NCI-H2029 (cell line): ENCODE measurements at places on chromosomes 4 and X.

DNA sequence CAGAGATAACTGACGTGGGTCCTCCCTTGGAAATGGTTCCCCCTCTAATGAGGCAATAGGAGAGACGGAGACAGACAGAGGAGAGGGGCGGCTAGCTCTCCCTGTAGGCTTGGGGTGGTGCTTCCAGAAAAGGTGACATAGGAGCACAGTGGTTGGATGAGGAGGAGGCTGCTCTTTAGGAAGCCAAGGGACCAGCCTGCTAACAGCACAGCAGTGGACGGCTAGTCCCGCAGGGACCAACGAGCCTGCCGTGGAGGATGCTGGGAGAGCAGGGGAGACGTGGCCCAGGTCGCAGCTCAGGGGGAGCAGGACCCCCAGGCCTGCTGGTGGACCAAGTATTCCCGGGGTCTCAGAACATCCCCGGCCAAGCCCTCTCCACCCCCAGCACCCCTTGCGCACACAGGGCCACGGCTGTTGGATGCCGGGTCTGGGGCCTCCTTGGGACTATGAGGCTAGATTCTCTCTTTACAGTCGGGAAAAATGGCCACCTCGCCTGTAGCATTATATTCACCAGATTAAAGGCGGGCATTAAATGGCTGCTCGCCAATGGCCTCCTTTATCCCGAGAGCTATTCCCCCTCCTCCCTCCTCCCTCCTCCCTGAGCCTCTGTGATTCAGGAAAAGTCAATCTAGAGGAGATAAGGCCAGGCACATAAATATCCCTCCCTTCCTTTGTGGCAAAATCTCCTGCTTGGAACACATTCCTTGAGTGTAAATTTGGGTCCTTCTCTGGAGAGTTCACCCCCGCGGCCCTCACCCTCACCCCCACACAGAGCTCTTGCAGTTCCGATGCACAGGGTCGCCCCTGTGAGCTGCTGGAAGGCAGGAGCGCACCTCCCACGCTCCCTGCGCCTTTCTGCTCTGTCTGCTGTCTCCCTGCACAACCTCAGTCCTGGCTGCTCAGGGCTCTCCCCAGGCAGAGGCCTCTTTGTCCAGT, 30.5 kb upstream of the NSG1 start:
- no peak for DNase-seq

GRCh38 chrX:103376979-103377324, 614 bp downstream of the BEX3 start:
- peak; percentile 25 for DNase-seq

GRCh38 chrX:141904262-141904661, 568 bp downstream of the MAGEC1 start:
- no peak for DNase-seq

GRCh38 chr4:144705601-144706590, 59.9 kb downstream of the HHIP start:
- no peak for DNase-seq

DNA sequence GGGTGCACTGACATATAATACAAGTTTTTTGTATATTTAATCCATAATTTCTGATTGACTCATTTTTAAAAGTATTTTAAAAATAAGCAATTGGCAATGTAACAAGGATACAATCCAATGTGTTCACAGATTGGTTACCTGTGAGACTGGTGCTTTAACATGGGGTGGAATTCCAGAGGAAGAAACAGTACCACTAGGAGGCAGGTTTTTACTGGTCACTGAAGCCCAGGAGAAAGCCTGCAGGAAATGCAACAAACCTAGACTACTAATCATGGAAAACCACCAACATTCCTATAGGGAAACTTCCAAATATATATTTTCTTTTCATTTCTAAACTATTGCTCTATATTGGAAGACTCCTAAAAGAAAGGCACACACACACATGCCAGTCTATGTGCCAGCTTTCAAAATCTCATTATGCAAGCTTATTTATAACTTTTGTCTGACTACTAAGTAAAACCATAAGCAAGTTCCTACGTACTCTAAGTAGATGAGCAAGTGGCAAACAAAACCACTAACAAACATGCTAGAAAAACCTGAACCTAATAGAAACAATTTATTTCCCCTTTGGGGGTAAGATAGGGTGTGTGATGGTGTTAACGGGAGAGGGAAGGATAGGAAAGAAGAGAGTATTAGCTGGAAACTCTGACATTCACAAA, 19.2 kb downstream of the G3BP2 start:
- DNase-seq = peak; percentile 4

DNA sequence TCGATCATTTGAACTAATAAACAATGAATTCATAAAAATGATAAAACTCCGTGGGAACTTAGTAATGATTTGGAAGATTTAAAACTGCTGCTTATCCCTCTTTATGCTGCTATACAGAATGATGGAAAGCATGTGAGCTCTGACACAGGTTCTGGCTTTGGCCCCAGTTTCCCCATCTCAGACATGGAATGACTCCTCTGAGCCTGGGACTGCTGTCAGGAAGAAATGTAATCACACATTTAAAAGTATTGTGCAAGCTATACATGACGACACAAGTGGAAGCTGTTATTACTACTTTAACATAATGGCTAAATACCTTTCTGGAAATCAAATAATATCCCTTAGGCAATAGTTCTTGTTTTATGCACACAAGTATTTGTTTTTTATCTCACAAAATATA, 161.7 kb downstream of the DCHS2 start:
- no peak for DNase-seq

GRCh38 chr4:94649381-94650133, 108.2 kb upstream of the BMPR1B start:
- no peak for DNase-seq

- DNase-seq = no peak
Observed at GRCh38 chrX:56366901-56367300, 134.7 kb downstream of the KLF8 start.

DNA sequence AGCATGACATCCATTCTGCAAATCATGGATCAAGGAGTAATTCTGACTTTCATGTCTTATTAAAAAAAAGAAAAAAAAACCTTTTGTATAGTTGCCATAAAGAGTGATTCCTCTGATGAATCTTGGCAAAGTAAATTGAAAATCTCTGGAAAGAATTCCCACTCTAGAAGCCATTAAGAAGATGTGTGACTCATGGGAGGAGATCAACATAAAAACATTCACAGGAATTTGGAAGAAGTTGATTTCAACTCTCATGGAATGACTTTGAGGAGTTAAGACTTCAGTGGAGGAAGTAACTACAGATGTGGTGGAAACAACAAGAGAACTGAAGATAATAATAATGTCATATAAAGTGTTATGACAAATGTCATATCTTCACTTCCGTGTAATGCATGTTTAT, 204.2 kb downstream of the PABPC4L start:
- no peak for DNase-seq

DNA sequence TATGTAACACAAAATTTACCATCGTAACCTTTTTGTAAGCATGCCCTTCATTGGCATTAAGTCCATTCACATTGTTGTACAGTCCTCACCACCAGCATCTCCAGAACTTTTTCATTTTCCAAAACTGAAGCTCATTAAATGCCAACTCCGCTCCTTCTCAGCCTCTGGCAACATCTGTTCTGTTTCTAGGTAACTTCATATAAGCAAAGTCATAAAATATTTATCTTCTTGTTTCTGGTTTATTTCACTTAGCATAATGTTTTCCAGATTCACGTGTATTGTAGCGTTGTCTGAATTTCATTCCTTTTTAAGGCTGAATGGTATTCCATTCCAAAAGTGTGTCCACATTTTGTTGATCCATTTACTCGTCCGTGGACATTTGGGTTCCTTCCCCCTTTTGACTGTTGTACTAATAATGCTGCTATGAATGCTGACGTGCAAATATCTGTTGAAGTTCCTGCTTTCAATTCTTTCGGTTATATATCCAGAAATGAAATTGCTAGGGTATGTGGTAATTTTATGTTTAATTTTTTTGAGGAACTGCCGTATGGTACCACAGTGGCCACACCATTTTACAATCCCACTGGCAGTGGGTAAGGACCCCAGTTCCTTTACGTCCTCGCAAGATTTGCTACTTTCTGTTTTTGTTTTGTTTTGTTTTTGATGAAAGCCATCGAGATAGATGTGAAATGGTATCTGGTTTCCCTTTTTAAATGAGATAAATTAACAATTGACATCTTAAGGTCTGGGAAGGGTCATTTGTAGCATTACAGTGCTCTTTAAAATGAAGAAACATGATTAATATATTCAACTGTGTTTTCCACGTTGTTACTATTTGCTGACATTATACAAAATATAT, 63.4 kb downstream of the PTTG2 start:
- DNase-seq = no peak

DNA sequence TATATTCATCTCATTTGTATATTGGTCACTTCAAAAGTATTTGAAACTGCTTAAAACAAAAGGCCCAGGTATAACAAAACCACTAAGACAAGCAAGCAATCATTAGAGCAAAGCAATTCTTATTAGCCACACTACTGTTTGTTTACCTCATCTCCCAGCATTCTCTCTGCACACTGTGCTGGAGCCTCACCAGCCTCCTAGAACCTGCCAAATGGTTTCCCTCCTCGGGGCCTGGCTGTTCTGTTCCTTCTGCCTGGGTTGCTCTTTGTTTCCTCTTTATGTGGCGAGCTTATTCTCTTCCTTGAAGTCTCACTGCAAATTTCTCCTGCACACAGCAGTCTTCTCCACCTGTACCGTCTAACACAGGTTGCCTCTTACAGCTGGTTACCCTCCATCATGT, 67.5 kb upstream of the MND1 start:
- DNase-seq = no peak

- DNase-seq = no peak
Observed at GRCh38 chrX:134406356-134407064, 53.5 kb upstream of the HPRT1 start.

DNA sequence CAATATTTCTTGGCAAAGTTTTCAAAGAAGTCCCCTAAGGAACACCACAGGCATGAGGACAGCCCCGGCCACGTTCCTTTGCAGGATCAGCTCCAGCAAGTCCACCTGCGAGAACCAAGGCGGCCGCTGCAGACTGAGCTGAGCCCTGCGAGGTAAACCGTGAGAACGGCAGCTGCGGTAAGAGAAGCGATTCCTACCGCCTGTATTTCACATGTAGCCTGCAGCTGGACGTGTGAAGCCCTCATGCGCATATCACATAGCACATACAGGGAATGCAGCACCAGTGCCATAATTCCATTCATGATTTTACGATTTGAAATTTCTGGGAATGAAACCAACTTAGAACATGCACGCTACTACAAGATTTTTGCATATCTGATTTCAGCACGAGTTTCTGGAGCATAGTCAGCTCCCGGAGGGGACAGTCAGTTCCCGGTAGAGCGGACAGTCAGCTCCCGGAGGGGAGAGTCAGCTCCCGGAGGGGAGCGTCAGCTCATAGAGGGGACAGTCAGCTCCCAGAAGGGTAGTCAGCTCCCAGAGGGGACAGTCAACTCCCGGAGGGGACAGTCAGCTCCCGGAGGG, 41.7 kb downstream of the FGFRL1 start:
- DNase-seq = no peak

GRCh38 chrX:46226422-46226821, 318.8 kb downstream of the ZNF674 start:
- no peak for DNase-seq

DNA sequence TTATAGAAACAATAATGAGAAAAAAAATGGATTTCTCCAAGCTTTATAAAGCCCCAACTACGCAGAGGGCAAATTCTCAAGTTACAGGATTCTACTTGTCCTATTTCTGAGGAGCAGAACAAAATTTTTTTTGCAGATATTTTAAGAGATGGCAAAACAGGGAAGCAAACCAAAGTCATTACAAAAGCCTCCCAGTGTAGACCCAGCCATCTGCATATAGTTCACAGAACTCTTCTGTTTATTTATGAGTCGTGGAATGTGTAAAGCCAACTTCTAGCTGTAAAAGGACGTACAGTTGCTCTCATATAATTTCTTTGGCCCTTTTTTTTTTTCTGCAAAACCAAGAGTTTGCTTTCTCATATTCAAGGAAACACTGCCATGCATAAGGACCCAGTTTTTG, 120.4 kb downstream of the PCDH7 start:
- DNase-seq = no peak

DNA sequence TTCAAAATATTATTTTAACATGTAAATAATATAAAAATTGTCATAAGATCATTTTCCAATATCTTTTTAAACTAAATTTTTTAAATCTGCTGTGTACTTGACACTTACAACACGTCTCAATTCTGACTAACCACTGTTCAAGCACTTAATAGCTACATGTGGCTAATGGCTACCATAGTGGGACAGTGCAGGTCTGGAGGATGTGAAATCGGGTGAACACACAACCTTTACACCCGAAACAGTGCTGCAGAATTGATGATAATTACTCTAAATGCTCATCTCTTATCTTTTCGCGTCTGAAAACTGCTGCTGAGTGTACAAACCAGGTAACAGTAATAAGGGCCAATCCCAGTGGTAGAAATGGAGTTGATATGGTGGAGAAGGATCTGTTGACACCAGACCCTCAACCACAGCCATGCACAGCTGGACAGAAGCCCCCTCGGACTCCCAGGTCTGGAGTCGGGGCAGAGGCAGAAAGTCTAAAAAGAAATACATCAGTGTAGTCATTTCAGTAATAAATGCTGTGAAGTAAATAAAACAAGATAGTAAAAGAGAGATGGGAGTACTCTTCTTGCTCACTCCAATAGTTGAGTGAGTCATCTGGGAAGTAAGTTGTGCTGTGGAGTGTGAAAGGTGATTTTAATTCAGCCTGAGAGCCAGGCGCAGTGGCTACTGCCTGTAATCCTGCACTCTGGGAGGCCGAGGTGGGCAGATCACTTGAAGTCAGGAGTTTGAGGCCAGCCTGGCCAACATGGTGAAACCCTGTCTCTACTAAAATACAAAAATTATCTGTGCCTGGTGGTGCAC, 150.0 kb downstream of the CBR4 start:
- no peak for DNase-seq

DNA sequence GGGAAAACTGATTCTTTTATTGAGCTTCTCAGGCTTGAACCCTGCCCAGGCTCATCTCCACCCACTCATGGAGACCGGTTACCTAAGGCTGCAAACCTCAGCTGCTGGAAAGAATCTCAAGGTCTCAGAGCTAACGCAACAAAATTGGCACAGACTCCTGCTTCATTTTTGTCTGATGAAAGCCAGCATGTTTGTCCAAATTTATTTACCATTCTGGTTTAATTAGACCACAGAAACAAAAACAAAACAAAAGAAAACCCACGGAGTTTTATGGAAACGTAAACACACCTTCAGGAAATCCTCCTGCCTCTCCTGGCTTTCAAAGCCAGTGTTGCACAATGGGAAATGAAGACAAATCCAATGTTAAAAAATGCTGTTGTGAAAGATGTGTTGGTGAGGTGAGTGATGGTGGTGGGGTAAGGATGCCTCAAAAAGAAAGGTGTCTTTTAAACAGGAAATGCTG, 56.4 kb upstream of the PDLIM3 start:
- peak; percentile 9 for DNase-seq
